ENCODE measurements at places on chromosomes 3 and 15.

DNA sequence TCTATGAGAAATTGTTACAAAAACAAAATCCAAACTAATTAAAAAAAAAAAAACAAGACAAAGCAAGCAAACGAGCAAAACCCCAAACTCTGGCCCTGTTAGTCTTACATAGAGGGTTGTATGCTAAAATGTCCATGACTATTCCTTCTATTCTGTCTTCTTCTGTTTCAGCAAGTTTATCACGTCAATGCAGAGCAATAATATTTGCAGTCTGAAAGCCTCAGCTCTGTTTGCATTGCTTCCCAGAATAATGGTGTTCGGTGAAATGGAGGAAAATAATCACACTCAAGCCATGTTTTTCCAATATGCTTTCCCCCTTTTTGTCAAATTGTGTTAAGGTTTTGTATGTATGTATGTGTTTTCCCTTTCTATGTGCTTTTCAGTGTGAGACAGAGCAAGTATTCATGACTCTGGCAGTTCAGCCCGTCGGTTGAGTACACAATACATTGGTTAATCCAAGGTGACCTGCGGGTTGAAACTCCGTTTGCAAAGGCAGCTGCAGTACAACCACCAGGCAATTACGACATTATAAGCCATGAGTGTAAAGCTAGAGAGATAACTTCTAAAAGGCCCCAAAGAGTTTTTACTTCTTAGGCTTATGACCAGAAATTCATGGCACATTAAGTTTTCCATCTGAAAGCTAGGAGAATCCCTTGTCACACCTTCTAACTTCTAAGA, 34.9 kb upstream of the MAGI1 start:
- no peaks in the 10 kb centered on the region for H3K27me3 ChIP-seq
- H3K4me3 ChIP-seq: no peak overlapping the region
- no peaks in the 10 kb centered on the region for H3K4me1 ChIP-seq
- no peak for DNase-seq
- no peak overlapping the region for H3K27ac ChIP-seq
- H3K36me3 ChIP-seq: no peaks in the 10 kb centered on the region

DNA sequence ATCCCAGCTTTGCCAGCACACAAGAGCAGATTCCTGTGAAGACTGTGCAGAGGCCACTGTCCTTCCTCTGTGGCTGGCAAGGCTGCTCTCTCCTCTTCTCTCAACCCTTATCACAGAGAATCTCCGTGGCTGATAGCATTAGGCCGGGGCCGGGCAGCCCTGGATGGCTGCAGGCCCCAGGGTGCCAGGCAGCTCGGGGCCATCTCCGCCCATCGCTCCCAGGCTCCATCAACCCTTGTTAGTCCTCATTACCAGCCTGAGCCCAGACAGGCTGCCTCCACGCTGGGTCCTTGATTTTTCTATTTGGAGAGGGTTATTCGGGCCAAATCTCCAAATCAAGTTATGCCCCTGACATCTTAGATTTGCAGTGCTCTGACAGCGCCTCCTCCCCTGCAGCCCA, 39.1 kb downstream of the MRPL46 start:
- DNase-seq: no peak
- H3K27me3 ChIP-seq: peaks cover 26% of the 10 kb centered on the region
- no peak overlapping the region for H3K4me3 ChIP-seq
- no peaks in the 10 kb centered on the region for H3K36me3 ChIP-seq
- H3K4me1 ChIP-seq: no peaks in the 10 kb centered on the region

GRCh38 chr3:63860776-63861175, 2.8 kb downstream of the THOC7 start:
- H3K36me3 ChIP-seq: no peaks in the 10 kb centered on the region
- H3K4me3 ChIP-seq: no peak overlapping the region
- DNase-seq: no peak
- H3K27me3 ChIP-seq: no peaks in the 10 kb centered on the region
- H3K27ac ChIP-seq: no peak overlapping the region
- H3K4me1 ChIP-seq: peaks cover 14% of the 10 kb centered on the region

DNA sequence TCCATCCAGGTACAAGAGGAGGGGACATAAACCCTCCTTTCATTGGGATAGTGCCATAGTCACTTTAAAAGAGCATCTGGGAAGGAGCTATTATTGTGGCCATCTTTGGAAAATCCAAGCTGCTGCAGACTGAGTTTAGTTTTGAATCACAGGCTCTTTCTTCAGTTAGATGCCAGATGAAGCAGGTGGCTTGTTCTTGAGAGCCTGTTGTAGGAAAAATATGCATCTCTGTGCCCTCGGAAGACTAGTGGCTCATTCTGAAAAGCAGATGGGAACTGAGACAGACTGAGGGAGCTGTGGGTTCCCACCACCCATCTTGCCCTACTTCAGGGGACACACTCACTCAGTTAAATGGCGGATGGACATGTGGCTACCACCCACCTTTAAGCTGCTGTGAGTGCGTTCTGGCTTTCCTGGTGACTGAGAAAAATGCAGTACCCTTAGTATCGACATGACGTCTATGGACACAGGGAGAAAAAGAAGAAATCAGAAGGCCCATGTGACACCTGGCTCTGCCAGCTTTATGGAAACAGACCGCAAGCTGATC, 50.2 kb downstream of the RARB start:
- no peak overlapping the region for H3K27ac ChIP-seq
- H3K4me3 ChIP-seq: no peak overlapping the region
- H3K27me3 ChIP-seq: no peaks in the 10 kb centered on the region
- DNase-seq: no peak
- H3K36me3 ChIP-seq: no peaks in the 10 kb centered on the region

GRCh38 chr3:46464326-46465195, at the start of gene LTF:
Gene LTF, minus strand, starts transcription at chr3:46464905. Its CDS starts 38 bp downstream, at chr3:46464867.
- H3K36me3 ChIP-seq: no peaks in the 10 kb centered on the region
- no peak for DNase-seq
- H3K4me3 ChIP-seq: no peak within 1 kb of the TSS
- H3K4me1 ChIP-seq: peaks cover 5% of the 10 kb centered on the region

GRCh38 chr3:139319428-139320402, 24.1 kb upstream of the MRPS22 start:
- no peaks in the 10 kb centered on the region for H3K4me1 ChIP-seq
- no peak for DNase-seq
- H3K27ac ChIP-seq: no peak overlapping the region
- H3K36me3 ChIP-seq: no peaks in the 10 kb centered on the region

DNA sequence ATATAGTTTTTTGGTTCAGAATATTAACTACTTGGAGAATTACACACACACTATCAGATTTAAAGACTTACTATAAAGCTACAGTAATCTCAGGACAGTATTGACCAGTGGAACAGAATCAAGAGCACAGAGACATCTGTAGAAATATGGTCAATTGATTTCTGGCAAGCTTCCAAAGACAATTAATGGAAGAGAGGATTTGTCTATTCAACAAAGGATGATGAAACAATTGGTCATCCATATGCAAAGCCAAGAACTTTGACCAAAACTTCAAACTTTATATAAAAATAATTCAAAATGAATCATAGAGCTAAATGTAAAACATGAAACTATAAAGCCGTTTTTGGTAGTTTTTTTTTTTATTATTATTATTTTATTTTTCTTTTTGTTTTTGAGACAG, 29.8 kb upstream of the MB21D2 start:
- no peak overlapping the region for H3K27ac ChIP-seq
- no peaks in the 10 kb centered on the region for H3K27me3 ChIP-seq
- no peaks in the 10 kb centered on the region for H3K36me3 ChIP-seq
- H3K4me1 ChIP-seq: no peaks in the 10 kb centered on the region

- no peak overlapping the region for H3K27ac ChIP-seq
- H3K36me3 ChIP-seq: no peaks in the 10 kb centered on the region
- no peaks in the 10 kb centered on the region for H3K27me3 ChIP-seq
Observed at GRCh38 chr3:178706411-178706810, 170.2 kb downstream of the KCNMB2 start.

DNA sequence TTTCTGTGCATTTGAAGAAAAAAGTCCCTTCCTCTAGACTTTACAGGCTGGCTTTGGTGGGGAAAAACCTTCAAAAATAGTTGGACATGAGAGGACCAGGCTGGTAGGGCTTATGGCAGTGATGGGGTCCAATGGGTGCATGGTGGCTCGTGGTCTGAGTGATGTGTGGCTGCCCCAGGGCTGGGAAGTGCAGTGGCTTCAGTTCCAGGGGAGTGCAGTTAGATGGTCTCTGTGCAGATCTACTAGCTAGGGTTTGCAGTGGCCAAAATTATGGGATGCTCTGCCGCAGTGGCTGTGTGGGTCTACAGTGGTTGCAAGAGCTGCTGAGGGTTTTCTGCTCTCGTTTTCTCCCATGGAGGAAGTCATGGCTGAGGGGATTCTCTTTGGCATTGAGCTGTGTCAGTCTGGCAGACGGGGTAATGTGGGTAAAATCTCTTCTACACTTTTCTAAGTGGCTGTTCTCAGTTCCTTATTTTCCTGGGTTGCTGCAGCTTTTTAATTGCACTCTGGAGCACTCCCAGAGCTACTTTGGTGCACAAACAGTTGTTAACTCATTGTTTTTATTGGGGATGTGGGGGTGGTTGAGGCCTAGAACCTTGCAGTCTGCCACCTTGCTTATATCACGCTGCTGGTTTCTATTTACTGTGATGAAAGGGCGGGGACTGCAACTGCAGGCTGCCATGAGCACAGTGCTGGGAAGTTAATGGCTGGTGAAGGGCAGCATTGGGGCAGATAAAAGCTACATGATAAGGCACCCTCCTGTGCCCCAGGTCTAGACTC, 1324.6 kb downstream of the NSUN3 start:
- H3K4me3 ChIP-seq: no peak overlapping the region
- H3K27ac ChIP-seq: no peak overlapping the region
- no peaks in the 10 kb centered on the region for H3K4me1 ChIP-seq
- no peaks in the 10 kb centered on the region for H3K27me3 ChIP-seq
- no peak for DNase-seq
- H3K36me3 ChIP-seq: no peaks in the 10 kb centered on the region

DNA sequence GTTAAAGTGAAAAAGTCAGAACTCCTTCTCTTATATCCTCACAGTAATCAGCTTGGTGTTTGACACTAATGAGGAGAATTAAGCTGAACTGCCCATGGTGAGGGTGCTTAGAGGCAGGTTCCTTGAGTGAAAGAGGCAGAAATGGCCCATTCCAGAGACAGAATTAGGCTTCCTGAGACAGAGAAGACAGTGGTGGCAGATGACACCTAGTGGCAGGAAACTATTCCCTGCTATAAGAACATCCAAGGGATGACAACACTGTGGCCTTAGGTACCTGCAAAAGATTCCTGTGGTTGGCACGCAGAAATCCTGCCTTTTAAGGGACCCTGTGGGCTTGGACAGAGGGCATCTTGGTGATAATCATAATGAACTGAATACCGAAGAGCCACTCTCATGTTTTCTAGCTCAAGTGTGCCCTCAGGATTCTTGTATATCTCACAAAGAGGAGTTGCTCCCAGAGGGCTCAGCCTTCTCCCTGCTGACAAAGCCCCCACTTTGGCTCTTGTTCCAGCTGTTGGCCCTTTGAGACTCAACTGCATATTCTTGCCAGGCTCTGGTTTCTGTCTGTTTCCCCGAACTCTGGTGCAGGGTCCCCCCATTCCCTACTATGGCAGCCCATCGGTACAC, 56.0 kb downstream of the KBTBD12 start:
- H3K36me3 ChIP-seq: no peaks in the 10 kb centered on the region
- H3K27ac ChIP-seq: no peak overlapping the region
- peaks cover 7% of the 10 kb centered on the region for H3K27me3 ChIP-seq
- no peaks in the 10 kb centered on the region for H3K4me1 ChIP-seq
- no peak for DNase-seq
- no peak overlapping the region for H3K4me3 ChIP-seq

DNA sequence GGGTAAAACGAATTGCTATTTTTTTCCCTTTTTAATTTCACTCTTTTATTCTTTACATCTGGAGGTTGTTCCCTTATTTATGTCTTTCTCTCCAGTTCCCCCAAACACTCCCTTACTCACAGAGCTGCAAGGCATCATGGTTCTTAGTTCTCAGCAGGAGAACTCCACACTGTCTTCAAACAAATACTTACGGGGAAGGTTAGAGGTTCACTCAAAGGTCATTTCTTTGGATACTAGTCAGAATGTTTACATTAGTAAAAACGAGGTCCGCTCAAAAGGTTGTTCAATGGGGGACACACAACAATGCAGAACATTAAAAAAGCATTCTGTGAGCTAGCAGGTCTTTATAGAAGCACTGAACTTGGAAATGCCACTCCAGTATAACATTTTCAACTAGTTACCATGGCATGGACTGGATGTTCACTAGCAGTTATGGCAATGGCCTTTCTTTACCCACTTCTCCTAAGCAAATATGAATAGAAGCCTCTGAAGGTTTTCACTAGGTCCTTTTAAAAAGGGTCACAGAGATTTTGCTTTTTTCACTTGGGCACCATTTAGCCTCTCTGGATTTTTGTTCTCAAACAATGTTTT, 201.7 kb downstream of the MEIS2 start:
- no peaks in the 10 kb centered on the region for H3K36me3 ChIP-seq
- H3K4me1 ChIP-seq: no peaks in the 10 kb centered on the region
- DNase-seq: no peak

DNA sequence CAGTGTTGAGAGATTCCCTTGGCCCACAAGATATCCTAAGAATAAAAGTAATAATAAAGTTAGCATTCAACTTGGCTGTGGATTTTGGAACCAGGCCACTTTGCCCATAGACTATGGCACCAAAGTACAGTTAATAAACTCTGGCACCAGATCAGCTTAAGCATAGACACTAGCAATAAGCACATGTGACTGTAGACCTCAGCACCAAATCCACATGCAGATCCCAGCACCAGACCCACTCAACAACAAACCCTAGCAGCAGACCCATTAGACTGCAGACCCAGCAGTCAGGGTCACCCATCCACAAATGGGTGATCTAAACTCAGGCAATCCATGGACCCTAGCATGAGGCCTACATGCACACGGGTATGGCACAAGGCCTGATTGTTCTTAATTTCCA, 384.8 kb upstream of the CADM2 start:
- no peak overlapping the region for H3K27ac ChIP-seq
- H3K27me3 ChIP-seq: no peaks in the 10 kb centered on the region
- no peaks in the 10 kb centered on the region for H3K4me1 ChIP-seq
- H3K4me3 ChIP-seq: no peak overlapping the region

- H3K27ac ChIP-seq: no peak overlapping the region
- DNase-seq: no peak
- H3K4me1 ChIP-seq: no peaks in the 10 kb centered on the region
- H3K4me3 ChIP-seq: no peak overlapping the region
Observed at GRCh38 chr3:9617056-9617455, 32.2 kb upstream of the MTMR14 start.
